ENCODE measurements at places on chromosomes 11 and 22. TPM values are rescaled to one million over a fixed set of nuclear protein-coding genes. Genes with fewer than 3 reads are reported as not detected.

Gene OR10D3
- total RNA-seq, result not detected

Gene ESRRA
- total RNA-seq, result 116 TPM

Gene MMP8
- total RNA-seq, result 0.94 TPM

Gene MS4A6E
- total RNA-seq, result not detected

Gene MS4A15
- not detected for total RNA-seq

Gene XKR3
- not detected for total RNA-seq

DNA sequence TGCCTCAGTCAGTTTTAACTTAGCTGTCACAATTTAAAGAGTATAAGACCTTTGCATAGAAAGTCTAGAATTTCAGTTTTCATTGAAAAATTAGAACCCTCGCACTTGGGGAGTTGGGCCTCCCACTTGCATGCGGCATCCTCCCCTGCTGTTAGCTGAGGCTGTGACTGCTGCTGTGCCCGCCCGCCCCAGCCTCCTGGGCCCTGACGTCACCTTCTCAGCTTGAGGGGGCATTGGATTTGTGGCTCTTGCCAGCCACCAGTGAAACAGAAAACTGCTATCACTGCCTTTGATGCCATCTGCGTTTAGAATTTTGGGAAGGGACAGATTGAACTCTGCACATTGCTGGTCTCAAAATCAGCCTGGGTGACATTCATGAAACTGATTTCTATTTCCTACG, 108.7 kb downstream of the CTTN start:
- no peak for DNase-seq

- no peak for DNase-seq
These were observed 232.0 kb downstream of the BUD13 start for GRCh38 chr11:116540645-116541304.

GRCh38 chr22:24414984-24415945, 12.1 kb upstream of the ADORA2A start:
- no peak for DNase-seq

DNA sequence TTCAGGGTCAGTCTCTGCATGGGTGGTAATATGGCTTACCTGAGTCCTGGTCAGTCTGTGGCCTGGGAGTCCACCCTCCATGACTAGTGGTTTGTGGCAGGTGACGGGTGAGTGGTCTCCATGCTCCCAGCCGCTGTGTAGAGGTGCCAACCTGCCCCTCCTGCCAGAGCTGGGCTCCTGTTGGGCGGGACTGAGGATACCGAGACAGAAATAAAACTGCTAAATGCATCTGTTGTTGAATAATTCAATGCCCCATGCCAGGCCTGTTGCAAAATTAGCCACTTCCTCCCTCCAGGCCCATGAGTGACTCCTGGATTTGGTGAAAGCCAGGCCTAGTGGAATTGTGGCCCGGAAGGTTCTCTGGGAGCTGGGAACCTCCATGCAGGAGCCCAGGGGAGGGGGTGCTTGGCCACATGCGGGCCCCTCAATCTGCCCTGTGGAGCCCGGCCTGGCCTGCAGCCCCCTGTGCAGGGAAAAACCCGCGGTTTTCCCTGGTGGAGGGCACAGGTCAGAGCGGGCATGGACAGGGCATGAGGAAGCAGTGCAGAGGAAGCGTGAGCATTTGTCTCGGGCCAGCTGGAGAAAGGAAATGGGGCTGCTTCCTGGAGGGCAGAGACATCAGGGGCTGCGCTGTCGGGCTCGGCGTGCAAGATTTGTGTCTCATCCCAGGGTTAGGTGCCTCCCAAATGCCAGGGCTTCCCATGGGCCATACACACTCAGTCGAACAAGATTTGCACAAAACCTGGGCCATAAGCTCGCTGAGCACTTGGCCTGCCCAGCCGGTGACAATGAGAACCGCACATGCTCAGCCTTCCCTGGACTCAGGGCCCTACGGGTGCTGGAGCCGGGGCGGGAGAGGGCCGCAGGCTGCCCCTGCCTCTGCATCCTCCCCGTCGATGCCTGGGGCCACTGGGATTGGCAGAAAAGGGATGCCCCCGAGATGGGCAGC, 66.9 kb downstream of the KCNQ1 start:
- DNase-seq, result peak; percentile 79

GRCh38 chr11:6780829-6781228, 2.0 kb upstream of the OR2AG1 start:
- no peak for DNase-seq

DNA sequence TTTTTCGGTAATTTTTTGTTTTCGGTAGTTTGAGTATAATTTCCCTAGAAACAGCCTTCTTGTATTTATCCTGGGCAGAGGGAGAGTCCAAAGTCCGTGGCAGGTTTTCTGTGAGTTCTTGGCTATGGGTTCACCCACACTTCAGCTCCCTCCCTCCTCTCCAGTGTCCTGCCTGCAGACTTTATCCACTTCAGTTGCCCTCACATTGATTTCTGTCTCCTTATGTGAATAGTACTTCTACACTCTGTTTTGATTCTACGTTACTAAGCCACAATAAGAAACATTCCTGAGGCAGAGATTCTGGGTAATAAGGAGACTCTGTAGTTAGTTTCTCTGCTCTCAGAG, 868.6 kb downstream of the METTL15 start:
- no peak for DNase-seq

DNA sequence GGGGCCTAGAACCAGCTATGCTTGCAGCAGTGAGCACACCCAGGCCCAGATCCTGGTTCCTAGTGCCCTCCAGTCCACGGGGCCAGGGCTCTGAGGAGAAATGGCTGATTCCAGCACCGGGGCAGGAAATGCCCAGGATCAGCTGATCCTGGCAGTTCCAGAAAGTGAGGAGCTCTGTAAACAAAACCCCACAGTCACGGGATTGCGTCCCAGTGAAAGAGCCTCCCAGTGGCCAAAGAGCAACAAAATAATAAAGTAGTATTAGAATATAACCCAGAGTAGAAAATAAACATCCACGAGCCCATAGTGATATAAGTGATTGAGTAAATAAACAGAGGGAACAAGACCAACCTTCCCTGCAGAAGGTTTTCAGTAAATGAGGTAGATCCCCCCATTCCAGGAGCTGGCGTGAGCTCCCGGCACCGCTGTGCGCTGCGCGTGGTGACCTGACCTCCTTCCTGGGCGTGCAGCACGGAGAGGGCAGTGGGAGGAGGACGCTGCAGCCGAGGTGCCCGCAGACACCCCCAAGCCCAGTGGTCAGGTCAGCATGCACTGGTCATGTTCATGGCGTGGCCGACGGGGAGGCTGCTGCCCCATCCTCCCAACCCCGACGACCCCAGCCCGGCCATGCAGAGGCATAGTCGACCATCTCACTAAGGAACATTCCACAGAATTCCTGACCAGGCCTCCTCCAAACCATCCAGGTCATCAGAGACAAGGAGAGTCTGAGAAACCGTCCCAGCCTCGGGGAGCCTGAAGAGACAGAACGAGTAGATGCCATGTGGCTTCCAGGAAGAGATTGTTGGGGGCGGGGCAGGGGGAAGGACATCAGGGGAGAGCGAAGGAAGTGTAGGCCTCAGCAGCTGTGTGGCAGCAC, 19.8 kb downstream of the PTDSS2 start:
- DNase-seq, result no peak

- no peak for DNase-seq
These were observed 1059.7 kb downstream of the OPCML start for GRCh38 chr11:132472411-132473172.

DNA sequence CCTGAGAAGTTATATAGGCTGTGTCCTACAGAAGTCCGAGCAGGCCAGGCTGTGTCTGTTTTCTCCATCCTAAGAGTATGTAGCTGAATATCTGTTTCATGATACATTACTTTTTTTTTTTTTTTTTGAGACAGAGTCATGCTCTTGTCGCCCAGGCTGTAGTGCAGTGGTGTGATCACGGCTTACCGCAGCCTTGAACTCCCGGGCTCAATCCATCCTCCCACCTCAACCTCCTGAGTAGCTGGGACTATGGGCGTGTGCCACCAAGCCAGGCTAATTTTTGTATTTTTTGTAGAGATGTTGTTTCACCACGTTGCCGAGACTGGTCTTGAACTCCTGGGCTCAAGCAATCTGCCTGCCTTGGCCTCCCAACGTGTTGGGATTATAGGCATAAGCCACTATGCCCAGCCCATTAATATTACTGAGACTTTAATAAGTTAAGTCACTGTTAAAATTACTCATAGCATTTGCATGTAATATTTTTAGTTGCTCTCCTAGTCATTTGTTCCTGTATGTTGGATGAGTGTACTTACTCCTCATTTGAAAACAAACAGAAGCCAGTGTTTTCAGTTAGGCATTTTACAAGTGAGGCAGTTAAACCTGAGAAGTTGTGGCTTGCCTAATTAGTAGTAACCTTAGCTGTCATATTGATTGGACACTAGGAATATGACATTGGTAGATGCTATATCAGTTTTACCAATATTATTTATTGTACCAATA, 26.1 kb downstream of the DRG1 start:
- DNase-seq, result no peak

- no peak for DNase-seq
These were observed 13.3 kb upstream of the TNNT3 start for GRCh38 chr11:1906181-1906580.

- DNase-seq, result no peak
These were observed 8.1 kb downstream of the CLPB start for GRCh38 chr11:72426103-72426757.

DNA sequence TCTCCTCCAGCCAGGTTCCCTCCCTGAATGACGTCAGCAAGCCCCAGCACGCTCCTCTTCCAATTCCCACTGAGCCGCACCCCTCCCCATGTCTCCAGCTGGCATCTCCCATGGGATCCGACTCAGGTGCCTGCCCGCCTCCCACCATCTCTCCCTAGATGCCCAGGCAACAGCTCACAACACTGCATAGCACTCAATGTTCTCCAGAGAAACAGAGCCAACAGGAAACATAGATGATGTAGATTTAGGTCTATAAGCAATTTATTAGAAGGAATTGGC, 532.3 kb downstream of the BRD1 start:
- no peak for DNase-seq

- peak; percentile 81 for DNase-seq
These were observed 25.1 kb downstream of the ADAMTS8 start for GRCh38 chr11:130403271-130403804.

GRCh38 chr22:47654922-47655491, 892.6 kb downstream of the TBC1D22A start:
- no peak for DNase-seq

GRCh38 chr22:20080776-20081654, 974 bp downstream of the DGCR8 start:
- DNase-seq, result peak; percentile 72

DNA sequence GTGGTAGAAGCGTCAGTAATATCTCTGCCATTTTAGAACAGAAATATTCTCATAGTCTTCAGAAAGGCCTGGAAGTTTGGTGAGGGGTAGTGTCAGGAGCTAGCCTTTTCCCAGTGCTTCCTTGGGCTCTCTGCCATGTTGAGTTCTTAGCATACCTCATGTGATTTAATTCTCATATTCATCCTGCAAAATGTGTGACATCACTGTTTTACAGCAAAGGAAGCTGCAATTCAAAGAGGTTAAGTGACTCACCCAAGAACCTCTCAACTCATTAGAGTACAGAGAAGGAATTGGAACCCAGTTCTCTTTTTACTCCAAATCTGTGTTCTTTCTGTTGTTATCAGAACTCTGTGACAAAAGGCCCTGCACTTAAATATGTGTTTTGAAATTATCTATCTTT, 72.1 kb downstream of the RNF169 start:
- DNase-seq, result no peak

- no peak for DNase-seq
These were observed 708.9 kb upstream of the CCDC179 start for GRCh38 chr11:23569134-23569533.

DNA sequence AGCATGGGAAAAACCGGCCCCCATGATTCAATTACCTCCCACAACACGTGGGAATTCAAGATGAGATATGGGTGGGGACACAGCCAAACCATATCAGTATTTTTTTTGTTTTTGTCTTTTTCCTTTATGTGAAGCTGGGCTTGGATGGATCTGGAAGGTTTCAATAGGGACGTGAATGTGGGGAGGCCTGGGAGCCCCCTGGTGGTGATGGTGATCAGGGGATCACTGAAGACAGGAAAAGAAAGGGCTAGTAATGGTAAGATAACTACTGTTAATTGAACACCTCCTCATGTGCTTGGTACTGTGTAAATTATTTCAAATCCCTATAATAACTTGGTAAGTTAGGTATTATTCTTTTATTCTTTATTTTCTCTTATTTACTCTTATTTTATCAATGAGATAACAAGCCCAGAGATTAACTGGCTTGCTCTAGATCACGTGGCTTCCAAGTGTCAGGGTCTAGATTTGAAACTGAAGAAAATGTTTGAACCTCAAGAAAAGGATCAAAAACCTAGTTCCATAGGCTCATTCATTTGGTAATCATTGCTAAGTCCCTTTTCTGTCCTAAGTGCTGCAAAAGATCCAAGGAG, 364.2 kb downstream of the TENM4 start:
- peak; percentile 73 for DNase-seq

GRCh38 chr11:88183233-88183632, 8.0 kb upstream of the RAB38 start:
- DNase-seq, result no peak

GRCh38 chr11:66548041-66548440, 1.3 kb downstream of the ACTN3 start:
- no peak for DNase-seq

- no peak for DNase-seq
These were observed 100.5 kb downstream of the PDHX start for GRCh38 chr11:35016916-35017315.

DNA sequence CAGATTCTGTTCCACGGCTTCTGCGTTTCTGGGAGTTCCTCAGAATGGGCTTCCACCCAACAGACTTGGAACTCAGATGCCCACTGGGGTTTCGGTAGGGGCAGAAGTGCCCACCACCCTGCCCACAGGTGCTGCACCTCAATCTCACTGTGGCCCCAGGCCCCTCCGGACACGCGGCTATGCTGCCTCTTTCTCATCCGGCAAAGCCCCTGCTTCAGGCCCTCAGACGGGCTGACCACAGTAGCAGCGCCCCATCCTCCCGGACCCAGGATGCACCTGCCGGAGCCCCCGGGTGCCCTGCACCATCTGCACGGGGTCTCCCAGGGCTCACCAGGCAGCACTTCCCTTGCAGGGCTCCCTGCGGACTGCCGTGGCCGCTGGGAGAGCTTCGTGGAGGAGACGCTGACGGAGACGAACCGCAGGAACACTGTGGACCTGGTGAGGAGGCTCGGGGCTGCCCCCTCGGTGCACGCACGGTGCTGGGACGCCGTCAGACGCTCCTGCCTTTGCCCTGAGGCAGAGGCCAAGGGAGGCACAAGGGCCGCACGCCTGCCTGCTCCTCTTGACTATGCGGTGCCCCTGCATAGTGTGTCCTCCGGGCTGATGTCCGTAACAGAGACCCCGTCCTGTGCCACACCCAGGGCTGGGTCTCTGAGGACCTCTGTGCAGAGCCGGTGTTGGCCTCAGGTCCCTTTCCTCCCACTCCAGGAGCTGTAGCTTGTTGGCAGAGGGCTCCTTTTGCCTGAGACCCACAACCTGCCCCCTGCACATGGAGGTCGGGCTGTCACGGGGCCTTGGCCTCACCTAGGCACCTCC, 38.6 kb downstream of the SBF1 start:
- no peak for DNase-seq

DNA sequence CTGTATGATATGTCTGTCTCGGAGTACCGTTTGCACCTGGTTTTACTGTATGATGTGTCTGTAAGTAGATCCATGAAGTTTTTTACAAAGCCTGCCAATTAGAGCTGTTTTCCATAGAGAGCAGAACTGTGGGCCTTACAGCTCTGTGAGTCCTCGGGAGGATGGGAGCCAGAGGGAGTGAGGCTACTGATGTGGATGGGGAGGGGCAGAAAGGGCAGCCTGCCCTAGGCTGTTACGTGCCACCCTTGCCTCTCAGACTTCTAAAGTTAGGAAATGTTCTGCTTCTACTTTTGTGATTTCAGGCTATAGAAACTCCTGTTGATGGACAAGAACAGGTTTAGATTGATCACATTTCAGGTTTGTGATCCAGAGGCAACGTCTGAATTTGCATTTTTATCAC, 105.2 kb downstream of the PPP6R3 start:
- no peak for DNase-seq

Measured in cardiac septum (tissue), 1 donor.